Neural crest cell (in vitro differentiated cells): ENCODE measurements at places on chromosomes 4 and X. TPM values are rescaled to one million over a fixed set of nuclear protein-coding genes. Genes with fewer than 3 reads are reported as not detected.

Gene XAGE1A
- not detected in 2 replicates for total RNA-seq

Gene RAB40A
- total RNA-seq: 0.34 and 0.70 TPM in 2 replicates

DNA sequence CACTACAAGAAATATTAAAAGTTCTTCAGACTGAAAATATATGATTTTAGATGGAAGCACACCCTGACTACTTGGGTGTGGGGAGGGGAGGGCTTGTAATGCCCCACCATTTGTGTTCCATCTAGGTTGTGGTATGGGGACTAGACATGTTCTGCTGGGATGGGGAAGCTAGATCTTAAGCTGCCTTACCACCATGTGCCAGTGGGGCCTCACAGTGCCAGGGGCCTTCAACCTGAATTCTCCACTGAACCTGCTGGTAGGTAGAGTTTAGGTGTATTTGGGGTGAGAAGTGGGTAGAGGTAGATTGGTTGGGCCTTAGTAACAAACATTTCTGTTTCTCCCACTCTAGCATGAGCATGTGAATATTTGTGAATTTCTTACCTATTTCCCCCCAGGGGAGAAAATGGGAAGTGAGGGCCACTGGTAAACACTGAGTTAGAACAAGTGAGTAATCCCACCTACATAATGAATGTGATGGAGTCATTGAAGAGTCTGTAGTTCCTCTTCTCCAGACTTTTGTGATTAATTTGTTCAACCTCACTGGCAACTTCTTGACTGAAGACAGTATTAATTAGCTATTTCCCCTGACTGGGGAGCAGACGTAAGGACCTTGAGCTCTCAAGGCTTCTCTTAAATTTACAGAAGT, 44.0 kb downstream of the BRCC3 start:
- no peak for DNase-seq

GRCh38 chr4:160372390-160372789, 1269.5 kb downstream of the RAPGEF2 start:
- DNase-seq: no peak

DNA sequence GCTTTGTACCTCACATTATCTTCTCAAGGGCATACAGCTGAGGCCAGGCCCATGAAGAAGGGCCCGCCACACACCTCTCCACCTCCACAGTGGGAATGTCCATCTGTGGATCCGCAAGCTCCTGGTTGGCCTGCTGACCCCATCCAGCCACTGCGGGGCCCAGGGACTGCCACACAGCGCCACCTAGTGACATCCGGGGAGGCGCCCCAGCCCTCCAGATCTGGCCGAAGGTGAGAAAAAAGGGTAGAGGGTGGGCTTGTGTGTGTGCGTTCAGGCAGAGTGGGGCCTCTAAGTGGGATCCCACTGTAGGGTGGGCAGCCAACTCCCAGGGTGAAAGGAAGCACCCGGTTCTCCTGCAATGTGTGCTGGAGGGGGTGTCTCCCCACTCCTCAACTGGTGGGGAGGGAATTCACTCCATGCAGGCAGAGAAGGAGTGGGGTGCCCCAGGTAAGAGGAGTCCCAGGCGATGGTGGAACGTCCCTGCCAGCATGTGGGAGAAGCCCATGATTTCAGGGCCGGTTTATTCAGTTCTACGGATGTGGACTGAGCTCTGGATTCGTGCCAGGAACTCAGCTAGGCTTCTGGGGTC, 117.3 kb downstream of the ENPP6 start:
- peak; percentile 67 for DNase-seq

- no peak for DNase-seq
Observed at GRCh38 chr4:154908168-154908567, 127.1 kb downstream of the RBM46 start.

Gene ADRA2C
- total RNA-seq: 6.1 and 6.8 TPM in 2 replicates

- DNase-seq: peak; percentile 39
Observed at GRCh38 chr4:119550857-119551532, 77.6 kb downstream of the PDE5A start.

DNA sequence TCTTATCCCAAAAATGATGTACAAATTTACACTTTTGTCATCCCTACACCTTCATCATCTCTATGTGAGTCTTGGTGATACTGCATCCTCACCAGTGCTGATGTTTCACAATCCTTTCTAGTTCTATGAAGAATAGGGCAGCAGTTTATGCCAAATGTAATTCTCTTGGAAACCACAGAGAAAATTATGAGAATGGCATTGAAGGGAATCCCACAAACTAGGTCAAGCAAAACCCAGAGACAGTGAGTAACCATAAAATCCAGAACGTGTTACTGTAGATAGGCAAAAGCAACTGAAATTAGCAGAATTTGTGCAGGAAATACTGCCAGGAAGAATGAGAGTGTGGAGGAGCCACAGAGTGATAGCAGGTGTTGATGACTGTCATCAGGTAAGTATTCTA, 24.5 kb downstream of the IL15 start:
- no peak for DNase-seq

DNA sequence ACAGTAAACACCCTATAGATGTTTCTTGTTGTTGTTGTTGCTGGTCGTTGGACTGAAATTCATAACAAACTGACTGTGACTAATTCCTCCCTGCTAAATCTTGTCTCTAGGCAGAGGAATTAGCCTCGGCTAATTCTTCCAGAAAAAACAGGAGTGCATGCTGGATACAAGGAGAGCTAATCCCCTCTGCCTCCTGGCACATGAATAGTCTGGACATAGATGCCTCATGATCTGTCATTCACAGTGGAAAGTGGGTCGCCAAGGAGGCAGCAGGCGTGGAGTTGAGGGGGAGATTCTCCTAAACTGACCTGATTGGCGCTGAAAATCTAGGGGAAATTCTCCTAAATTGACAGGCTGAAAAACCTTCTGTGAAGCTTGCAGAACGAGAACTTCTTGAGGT, 220.1 kb downstream of the DCTD start:
- DNase-seq: no peak

DNA sequence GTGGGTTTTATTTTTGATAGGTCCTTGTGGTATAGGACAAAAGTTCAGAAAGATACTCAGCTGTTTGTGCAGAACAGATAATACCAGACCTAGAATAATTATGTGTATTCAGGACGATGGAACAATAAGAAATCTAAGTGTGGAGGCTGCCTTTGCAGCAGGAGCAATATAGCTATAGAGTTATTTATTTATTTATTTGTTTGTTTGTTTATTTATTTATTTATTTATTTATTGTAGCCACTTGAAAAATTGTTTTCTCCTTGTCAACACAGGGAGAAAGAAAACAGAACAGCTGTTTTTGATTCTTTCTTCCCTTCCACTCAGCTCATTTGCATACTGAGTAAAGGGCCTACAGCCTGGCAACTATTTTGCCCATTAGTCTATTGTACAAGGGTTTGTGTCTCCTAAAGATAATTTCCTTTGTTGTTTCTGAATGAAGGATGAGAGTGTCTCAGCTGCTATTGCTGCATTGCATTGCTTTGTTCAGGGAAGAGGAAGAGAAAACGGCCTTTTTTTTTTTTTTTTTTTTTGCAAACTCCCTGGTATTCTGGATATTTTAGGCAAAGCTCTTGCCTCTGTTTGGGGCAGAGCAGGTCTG, 56.0 kb upstream of the ESX1 start:
- no peak for DNase-seq

DNA sequence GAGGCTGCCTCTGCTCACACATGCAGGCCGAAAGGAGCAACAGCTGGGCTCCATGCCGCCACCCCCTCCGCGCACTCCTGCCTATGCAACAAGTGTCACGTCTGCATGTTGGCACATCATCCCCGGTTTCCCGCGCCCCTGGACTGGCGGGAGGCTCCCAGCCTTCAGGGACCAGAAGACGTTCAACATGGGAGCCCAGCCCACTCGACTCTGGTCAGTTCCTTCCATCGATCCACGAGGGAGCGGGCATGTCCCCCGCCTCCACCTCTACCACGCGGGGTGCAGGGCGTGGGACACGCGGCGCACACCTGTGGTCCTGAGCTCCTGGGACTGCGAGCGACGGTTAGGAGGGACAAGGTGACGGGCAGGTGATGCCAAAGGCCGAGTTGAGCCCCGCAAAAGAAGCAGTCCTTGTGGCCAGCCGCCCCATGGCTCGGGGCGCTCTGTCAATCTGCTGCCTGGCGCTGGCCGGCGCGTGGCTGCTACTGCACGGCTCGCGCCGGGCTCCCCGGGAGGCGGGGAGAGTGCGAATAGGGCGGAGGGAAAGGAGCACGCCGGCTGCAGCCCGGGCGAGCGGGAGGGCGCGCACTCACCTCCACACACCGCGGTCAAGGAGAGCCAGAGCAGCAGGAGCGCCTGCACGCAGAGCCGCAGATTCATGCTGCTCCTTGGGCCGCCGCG, 645 bp downstream of the APLN start:
- peak; percentile 27 for DNase-seq

DNA sequence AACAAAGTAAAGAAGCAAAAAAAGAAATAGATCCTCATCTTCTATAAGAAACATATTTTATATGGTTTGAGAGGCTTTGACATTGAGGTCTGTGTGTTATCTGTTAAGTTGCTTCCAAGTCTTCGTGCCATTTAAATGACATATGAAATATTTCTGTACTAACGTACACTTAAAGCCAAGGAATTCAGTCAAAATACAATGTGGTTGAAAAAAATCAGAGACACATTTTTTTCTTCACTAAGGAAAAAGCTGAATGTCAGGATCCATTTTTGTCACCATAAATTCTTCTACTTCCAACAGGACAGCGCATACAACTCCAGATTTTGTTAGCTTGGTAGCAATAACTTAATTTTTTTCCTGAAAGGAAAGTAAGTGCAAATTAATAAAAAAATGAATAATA, 168.5 kb downstream of the FAT4 start:
- no peak for DNase-seq

Gene PAGE5
- not detected in 2 replicates for total RNA-seq

Gene SLC26A1
- 0.27 and 0.84 TPM in 2 replicates for total RNA-seq

Gene TSPAN7
- total RNA-seq: 9.1 and 9.7 TPM in 2 replicates

Gene NSUN7
- total RNA-seq: 4.4 and 4.7 TPM in 2 replicates

DNA sequence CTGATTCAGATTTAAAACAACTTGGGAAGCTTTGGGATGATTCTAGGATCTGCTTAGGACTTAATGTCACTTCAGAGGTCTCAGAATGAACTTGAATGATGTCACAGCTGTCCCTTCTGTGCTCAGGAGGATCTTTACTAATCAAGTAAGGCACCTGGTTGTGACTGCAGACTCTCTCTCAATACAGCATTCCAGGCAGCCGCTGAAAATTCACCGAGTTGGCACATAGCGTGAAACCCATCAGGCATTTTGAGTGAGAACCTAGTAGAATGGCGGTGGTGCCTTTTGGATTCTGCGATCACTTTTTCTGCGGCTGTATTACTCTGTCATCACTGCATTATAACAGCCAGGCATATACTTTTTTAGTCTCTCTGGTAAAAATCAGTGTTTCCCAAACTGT, 16.5 kb downstream of the SNX25 start:
- no peak for DNase-seq

Gene ODAPH
- total RNA-seq: not detected in 2 replicates

DNA sequence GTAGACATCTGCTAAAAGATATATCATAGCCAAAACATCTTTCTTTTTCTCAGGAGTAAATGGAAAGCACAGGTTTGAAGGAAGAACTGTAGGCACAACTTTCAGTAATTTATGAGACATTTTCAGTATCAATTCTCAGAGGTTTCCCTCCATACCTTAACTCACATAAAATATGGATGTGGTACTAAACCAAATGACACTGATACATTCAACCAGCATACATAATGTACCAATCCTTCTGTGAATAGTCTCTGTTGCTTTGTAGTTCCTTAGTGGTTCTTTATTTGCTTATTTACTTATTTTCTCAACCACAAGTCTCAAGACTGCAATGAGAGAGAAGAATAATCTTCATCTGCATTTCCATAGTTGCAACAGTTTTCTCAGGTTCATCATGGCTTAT, 96.1 kb downstream of the ARHGAP24 start:
- DNase-seq: no peak

- DNase-seq: no peak
Observed at GRCh38 chr4:124945422-124945821, 232.9 kb upstream of the ANKRD50 start.

Gene PNMA3
- total RNA-seq: 9.8 and 10.0 TPM in 2 replicates

DNA sequence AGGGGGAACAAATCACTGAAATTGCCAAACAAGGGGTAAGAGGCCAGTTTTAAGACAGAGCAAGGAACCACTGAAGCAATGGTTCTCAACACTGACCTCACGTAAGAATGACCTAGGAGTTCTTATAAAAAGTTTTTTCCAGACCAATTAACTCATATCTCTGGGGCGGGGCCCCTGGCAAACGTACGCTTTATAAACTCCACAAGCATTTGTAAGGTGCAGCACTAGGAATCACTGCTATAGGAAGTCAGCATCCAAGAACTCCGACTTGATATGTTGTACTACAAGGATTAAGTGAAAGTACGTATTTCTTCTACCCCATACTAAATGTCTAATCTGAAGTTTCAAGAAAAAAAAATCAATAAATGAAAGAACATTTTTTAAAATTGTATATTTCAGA, 269.9 kb downstream of the RCHY1 start:
- DNase-seq: no peak

DNA sequence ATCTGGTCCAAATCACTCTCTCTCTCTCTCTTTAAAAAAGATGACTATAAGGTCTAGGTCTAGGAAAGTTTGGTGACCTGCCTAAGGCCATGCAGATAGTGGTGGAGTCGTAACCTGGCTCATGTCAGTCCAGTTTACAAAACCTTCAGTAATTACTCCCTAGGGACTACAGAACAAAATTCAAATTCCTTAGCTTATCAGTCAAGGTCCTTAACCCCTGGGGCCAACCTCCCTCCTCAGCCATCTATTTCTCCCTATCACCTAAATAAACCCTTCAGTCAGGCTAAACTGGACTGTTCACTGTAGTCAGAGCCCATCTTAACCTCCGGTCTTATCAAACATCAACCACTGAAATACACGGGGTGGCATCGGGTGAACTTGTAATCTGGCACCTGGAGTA, 68.9 kb downstream of the MAP3K15 start:
- DNase-seq: no peak

DNA sequence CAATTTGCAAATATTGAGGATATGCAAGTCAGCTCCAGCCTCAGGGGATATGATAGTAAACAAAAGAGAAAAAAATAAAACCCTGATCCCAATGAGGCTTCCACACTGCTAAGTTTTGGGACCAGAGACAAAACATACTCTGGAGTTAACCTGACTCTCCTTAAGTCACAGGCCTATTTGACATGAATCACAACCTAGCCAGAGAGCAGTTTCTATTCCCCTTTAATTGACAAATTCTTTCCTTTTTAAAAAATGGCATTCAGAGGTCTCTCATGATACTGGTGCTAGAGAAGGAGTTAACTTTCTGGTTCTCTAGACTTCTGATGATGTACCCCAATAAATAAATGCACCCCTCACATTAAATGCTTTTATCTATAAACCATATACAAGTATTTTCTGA, 8.8 kb downstream of the ACSL1 start:
- DNase-seq: no peak

Gene CENPVL2
- total RNA-seq: 1.3 and 1.6 TPM in 2 replicates

DNA sequence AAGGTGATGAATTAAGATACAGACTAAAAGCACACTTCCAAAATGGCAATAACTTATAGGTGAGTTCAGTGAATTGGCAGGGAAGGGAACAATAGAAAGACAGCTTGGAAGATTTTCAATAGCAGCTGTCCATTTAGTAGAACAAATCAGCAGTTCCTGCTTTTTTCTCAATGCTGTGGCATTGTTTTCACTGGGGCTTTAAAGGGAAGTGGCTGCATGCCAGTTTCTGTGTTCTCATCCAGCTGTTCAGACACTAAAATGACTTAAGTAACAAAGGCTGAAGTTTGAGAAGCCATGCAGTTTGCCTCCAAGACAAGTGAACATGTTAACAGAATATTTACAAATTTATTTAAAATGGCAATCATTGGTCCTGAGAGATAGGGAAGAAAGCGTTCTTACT, 291.9 kb downstream of the FAM47A start:
- no peak for DNase-seq
